ENCODE measurements at places on chromosomes 2 and 18.

DNA sequence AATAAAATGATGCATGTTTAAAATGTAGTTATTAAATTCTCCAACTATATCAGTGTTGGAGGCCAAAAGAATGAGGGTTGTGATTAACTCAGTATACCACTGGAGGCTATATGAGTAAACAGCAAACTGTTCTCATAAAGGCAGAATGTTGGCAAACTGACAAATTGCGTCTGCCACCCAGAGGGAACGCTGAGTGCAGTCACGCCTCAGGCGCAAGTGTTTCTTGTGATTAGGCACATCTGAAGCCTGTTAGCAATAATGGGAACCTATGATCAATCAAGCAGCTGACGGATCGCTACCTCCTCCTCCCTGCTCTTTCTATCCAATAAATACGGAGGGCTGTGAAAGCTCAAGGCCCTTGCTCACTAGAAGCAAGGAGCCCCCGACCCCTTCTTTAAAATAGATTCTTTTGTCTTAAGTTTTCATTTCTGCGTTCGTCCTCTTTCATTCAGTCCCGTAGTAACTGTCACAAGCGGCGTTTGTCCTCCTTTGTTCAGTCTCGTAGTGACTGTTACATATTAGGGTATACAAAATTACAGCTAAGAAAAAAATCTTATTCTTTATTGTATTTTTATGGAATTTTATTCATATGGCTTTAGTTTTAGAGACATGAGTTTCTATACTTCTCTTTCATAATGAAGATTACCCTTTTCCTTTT, 16.3 kb upstream of the RMND5A start:
- no peak for DNase-seq

- DNase-seq = no peak
Observed at GRCh38 chr2:128531856-128532255, 213.2 kb upstream of the HS6ST1 start.

- DNase-seq = no peak
Observed at GRCh38 chr2:71811726-71812125, 335.9 kb downstream of the CYP26B1 start.

DNA sequence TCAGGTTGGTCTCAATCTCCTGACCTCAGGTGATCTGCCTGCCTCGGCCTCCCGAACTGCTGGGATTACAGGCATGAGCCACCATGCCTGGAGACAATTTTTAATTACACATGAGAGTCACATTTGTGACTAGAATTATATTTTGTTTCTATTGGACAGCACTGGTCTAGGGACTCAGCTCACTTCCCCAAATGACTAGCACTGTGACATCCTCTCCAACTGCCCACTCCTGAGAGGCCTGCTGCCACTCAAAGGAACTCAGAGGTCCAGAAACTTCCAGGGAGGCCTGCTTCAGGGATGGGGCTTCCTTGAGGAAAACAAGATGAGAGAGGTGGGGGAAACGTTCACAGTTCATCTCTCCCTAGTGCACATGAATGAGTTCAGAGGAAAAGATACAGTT, 29.5 kb downstream of the TMEM163 start:
- no peak for DNase-seq

GRCh38 chr2:48799601-48800000, 44.1 kb upstream of the LHCGR start:
- DNase-seq = no peak

DNA sequence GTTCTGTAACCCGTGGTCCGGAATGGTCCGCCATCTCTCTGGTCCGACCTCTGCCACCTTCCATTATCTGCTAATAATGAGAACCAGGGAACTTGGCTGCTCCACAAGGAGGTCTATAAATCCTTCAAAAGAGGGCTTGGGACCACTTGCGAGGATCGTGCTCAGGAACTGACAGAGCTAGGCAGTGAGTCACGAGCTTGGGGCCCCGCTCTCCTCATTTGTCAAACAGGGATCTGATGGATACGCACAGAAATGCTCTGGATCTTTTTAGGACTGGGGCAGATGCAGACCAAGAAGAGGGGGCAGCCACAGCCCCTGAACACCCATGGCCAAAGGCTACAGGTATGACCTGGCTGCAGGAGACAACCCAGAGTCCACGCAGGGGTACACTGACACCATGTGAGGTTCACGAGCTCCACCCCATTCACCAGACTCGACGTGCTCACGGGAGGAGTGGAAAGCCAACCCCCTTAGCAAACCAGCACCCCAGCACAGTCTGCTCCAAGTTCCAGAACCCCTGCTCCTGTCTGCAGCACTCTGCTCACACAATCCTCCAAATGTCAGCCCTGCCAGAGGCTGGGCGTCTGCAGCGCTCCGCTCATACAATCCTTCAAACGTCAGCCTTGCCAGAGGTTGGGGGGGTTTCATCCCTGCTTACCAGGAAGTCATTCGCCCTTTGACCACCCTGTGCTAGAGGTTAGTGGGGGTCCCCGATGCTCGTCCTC, 45.8 kb downstream of the ANO7 start:
- DNase-seq = no peak

DNA sequence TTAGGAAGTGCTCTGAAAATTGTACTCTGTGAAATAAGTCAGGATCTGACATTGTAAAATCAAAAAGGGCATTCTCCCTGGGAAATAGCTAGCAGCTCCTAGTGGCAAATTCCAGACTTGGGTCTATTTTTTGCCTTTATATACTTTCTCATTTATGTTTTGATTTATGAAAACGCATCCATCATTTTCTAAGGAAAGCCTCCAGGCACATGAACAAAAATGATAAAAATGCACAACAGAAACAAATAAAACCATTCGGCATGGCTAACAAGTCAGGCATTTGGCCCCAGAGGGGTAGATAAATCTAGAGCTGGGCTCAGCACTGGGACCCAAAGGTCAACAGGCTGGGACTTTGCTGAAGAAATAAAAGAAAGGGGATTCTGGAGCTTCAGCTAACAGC, 167.0 kb downstream of the BCL11A start:
- DNase-seq = no peak

DNA sequence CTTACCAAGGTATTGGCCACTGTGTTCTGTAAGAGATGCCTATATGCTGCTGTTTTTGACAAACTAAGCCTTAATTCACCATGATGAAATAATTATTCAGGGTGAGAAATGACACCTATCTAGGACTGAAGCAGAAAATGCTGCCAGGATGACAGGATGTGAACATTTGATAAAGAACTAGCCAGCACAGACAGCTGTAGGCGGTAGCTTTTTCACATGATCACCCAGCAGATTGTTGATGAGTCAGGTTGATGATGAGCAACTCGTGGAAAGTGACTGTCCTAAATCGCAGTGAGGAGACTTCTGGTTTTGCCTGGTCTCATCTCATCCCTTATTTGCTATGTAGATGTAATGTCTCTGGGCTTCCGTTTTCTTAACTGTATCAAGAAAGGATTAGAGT, 144.1 kb downstream of the PRPF40A start:
- DNase-seq = no peak

GRCh38 chr18:37661061-37661460, 95.5 kb upstream of the CELF4 start:
- DNase-seq = no peak

GRCh38 chr2:177598326-177599138, 206.0 kb downstream of the AGPS start:
- no peak for DNase-seq

- peak; percentile 42 for DNase-seq
Observed at GRCh38 chr2:160918906-160919503, 241.2 kb upstream of the TANK start.

Data from CD4-positive, alpha-beta T cell treated with Interleukin-6 for 4 hours (primary cell).